ENCODE measurements at places on chromosomes 5 and 9.

GRCh38 chr9:93129691-93130500 is 4.2 kb downstream of the NINJ1 start:
- no peak for DNase-seq

DNA sequence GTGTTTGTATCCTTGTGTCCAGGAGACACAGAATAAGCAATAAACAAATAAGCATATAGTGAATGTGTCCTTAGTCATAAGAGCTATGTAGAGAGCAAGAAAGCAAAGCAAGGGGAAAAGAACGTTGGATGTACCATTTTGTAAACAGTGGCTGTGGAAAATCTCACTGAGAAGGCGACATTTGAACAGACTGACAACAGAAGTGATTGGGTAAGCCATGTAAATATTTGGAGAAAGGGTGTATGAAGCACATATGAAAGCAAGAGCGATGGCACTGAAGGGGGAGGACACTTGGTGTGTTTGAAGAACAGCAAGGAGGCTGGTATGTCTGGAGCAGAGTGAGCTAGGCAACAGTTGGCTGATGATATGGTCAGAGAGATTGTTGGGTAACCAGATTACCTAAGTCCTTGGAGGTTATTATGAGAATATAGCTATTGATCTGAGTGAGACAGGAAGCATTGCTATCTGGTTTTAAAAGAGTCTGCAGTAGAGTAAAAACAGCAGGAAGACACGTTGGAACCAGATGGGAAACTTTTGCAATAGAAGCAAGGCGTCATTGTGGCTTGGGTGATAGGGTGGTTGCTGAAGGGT is 115.5 kb upstream of the IL7R start:
- DNase-seq = no peak

DNA sequence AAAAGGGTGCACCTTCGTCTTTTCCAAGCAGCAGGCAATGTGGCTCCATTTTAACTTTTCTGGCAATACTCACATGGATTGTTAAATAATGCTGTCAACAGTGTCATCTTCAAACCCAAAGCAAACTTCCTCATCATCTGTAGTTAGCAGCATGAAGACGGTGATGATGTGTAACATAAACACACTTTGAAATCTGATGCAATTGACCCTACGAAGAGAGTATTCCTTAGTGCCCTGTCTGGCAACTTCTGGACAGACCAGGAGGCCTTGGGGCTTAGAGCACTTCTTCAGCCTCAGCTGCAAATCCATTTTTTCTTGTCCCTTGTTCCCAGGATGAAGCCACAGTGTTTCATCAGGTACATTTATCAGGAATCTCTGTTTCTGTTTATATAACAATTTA is 149.1 kb downstream of the GHR start:
- no peak for DNase-seq

- no peak for DNase-seq
Observed at GRCh38 chr9:130837643-130838042, 2.6 kb downstream of the ABL1 start.

- DNase-seq = no peak
Observed at GRCh38 chr5:83538786-83539462, 67.4 kb downstream of the VCAN start.

DNA sequence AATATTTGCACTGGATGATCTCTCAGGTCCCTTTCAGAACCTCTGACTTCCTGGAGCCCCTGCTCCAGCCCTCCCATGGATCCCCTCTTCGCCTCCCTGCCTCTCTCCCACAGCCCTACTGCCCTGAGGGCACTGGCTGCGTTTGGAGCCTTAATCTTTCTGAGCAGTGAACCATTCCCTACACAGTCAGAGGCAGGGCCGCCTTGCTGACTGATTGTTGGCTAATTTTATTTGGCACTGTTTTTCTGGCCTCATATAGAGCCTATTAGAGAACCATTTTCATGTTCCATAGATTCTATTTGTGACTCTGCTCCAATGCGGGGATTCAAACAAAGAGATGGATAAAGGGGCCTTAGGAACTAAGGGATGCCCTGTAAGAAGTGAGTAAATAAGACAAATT is 91.1 kb downstream of the BRINP1 start:
- DNase-seq = no peak

- no peak for DNase-seq
Observed at GRCh38 chr9:130262771-130263170, 2.8 kb upstream of the HMCN2 start.

DNA sequence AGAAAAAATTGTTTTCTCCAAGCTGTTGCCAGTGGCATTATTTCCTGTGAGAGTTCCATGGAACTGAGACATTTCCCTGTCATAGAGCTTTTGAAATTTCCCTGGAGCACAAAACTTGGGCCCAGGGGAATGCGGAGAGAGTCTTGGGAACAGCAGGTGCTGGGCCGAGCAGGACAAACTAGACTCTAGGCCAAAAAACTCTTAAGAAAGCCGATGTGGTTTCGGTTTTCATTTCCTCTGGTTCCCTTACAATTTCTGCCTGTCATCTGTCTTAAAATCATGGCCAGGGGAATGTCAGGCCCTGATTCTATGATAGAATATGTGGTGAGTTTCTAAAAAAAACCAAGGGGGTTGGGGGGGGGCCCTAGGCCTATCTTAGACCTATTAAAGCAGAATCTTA is 4.6 kb downstream of the SLC35A4 start:
- no peak for DNase-seq

- no peak for DNase-seq
Observed at GRCh38 chr9:5571629-5572232, 57.2 kb upstream of the RIC1 start.

DNA sequence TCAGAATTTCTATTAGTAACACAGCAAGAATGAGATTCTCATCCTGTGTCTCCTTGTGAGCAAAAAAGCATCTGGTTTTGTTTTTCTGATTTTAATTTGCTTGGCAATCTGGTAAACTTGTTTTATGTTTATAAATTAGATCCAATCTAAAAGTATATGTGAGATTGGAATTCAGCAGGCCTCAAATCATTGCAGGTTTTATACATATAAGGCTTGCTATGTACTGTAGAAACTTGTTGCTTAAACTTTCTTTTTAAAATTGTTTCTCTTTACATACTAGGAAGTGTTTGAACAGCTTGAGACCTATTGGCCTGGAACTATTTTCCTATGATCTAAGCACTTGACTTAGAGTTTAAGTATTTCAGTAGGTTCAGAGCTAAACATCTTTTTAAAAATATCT is 1037.8 kb downstream of the NR2F1-AS1 start:
- no peak for DNase-seq

- no peak for DNase-seq
Observed at GRCh38 chr5:149143470-149143869, 2.2 kb downstream of the ABLIM3 start.

- DNase-seq = no peak
Observed at GRCh38 chr5:79186021-79186420, 49.9 kb upstream of the JMY start.

DNA sequence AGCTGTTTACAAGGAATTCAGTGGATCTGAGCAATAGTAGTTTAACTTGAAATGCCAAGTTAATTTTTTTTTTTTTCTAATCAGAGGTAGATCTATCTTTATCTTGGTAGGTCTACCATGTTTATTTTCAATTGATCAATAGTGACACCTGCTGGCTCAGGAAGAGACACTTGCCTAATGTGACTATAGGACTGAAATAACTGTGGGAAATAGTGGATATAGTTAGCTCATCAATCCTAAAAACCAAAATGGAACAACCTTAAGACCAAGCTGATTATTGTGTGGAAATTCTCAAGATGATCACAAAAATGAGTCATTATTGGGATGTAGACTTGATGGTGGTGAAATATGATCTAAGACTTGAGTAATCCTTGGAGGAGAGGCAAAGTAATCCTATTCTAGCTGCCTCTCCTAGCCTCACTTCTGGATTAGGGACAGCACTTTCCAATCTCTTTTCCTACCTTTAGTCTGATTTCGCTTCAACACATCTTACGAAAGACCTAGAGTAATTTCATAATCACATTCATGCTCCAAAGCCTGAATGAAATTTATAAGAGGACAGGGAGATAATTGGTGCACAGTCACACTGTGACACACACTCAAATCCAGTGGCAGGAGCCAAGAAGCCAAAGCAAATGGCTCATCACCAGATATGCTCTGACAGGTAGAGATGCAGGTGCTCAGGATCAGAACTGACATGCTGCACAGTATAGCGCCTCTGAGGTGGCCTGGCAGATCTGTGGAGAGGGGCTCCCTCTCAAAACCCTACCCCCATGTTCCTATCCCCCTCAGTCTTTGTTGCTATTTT is 156.3 kb downstream of the HMHB1 start:
- no peak for DNase-seq

- no peak for DNase-seq
Observed at GRCh38 chr5:134845335-134845851, 375 bp upstream of the C5orf24 start.
